ENCODE measurements at places on chromosomes 3 and 15.

- DNase-seq, result no peak
These were observed 34.7 kb upstream of the SLC24A5 start for GRCh38 chr15:48086133-48086532.

GRCh38 chr15:73821181-73821580 lies 52.2 kb upstream of the TBC1D21 start:
- DNase-seq, result no peak

DNA sequence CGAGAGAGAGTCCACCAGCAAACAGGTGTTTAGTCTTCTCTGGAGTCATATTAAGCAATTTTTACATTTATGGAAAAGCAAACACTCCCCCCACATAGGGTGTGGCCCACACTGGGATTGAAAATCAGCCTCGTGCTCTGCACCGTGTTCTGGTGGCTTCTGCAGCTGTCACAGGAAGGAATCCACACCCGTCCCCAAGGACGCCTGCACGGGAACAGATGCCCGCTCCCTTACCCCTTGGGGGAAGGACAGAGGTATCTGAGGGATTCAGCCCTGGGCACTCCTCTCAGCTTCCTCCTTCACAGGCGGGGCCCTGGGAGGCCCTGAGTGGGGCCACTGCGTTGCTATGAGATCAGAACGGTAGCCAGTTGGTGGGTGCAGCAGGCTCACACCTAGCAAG lies 27.8 kb downstream of the LIPC start:
- DNase-seq, result no peak

GRCh38 chr15:76991048-76991447 lies 3.9 kb upstream of the PSTPIP1 start:
- DNase-seq, result no peak

DNA sequence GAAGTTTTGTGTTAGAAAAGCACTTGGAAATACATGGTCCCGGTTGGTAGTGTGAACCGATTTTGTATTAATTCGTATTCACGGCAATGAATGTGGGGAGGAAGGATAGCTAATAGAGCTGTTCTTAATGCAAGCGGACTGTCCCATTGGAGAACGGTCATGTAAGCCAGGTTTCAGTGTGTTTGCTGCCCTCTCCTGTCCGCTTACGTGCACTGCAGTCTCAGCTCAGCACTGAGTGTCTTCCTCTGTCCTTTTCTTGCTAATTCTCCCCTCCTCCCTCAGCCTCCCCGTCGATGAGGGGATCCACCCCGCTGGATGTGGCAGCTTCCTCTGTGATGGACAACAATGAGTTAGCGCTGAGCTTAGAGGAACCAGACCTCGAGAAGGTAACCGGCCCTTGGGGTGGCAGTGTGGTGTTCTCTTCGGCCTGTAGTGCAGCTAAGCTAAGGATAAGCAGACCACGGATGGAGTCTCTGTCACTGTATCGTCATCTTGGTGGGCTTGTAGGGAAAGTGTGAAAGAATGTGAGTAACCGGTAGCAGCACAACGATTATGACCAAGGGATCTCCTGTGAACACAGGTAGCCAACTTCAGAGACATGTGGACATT lies 267.5 kb upstream of the CHRM5 start:
- DNase-seq, result peak; percentile 60

All from right renal pelvis (tissue), 4 donors.